ENCODE measurements at places on chromosomes 12 and 14.

- no peak for DNase-seq
Measured at GRCh38 chr12:104494137-104494792, 37.5 kb downstream of the CHST11 start.

GRCh38 chr14:84792722-84793410 lies 737.1 kb upstream of the FLRT2 start:
- no peak for DNase-seq

- DNase-seq: no peak
Measured at GRCh38 chr14:90797919-90798318, 18.3 kb downstream of the TTC7B start.

- DNase-seq: no peak
Measured at GRCh38 chr14:30803185-30803584, 71.2 kb upstream of the COCH start.

DNA sequence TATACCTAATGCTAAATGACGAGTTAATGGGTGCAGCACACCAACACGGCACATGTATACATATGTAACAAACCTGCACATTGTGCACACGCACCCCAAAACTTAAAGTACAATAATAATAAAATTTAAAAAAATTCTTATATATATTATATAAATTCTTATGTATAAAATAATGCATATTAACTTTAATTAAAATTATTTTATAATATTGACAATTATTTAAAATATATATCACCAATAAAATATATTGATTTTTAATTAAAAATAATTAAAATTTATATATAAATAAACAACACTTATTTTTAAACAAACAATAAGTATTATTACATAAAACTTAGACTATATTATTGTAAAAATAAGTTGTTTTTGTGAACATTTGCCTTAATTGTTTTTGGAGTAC lies 188.8 kb downstream of the SYT1 start:
- DNase-seq: no peak

GRCh38 chr12:12534166-12534866 lies 28.3 kb downstream of the DUSP16 start:
- peak; percentile 63 for DNase-seq

GRCh38 chr14:71212093-71212492 lies 304.8 kb downstream of the PCNX1 start:
- DNase-seq: no peak

GRCh38 chr14:101625336-101626097 lies 64.2 kb downstream of the DIO3 start:
- DNase-seq: no peak

GRCh38 chr12:40942326-40942725 lies 245.8 kb upstream of the PDZRN4 start:
- DNase-seq: no peak

DNA sequence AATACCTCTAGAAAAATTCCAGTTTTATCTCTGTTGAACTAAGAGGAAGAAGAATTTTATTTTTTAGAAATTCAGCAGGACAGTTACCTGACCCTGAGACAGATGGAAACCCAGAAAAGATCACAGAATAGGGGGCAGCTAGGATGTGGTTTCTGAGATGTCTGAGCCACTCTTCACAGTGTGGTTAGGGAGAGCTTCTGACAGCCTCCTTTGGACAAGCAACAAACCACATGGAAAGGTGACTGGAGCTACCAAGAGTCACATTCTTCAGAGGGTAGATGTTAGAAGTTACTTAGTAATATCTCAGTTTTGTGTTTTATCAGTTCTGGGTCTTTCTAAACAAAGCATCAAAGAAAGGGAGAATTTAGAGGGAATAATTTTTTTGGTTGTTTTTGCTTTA lies 117.3 kb upstream of the NAP1L1 start:
- DNase-seq: no peak

DNA sequence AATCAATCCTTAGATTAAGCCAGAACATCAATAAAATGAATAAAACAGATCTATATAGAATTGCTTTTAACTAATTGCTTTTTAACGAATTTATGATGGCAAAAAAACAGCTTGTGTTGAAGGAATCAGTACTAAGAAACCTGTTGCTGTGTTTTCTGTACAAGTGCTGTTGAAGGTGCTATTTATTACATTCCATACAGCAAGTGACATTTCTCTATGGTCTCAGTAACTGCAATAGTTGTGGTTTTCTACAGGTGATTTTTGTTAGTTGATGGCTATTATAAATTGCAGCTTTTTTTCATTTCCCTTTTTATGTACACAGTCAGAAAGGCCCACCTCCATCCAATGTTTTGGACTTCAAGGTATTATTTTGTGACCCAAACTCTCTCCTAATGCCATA lies 56.6 kb downstream of the SLC2A13 start:
- no peak for DNase-seq

DNA sequence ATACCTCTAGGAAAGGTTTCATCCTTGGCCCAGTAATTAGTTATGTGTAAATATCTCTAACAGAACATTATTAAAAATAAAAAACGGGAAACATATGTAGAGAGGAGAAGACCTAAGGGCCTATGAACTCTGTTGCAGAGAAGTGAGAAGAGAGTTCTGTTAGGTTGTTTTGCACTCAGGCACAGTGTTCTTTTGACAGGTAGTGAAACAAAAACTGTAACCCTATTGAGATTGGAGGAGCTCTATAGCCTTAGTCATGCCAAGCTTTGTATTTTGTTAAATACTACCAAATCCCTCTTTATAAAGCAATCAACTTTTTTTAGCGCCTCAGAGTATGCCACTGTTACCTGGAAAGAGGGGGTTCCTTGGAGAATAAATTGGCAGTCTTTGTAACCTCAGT lies 77.6 kb downstream of the CNTN1 start:
- no peak for DNase-seq
